ENCODE measurements at places on chromosomes 11 and 22.

GRCh38 chr11:74783241-74783871 is 34.7 kb downstream of the RNF169 start:
- DNase-seq: no peak

DNA sequence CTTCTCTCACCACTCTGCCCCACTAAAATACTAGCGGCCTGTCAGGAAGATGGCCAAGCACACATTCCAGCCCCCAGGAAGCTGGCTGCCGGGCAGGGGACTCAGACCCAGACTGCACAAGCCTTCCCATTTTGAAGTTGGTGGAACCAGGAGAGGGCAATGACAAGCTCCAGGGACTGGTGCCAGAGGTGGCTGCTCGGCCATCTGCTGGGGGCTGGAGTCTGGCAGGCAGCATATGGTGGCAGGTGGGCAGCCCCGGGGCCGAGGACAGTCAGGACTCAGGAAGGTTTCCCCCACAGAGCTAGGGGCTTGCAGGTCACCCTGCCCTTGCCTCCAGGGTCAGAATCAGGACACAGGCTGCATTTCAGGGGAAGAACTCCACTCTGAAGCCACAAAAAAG is 22.6 kb downstream of the KCNJ5 start:
- no peak for DNase-seq

DNA sequence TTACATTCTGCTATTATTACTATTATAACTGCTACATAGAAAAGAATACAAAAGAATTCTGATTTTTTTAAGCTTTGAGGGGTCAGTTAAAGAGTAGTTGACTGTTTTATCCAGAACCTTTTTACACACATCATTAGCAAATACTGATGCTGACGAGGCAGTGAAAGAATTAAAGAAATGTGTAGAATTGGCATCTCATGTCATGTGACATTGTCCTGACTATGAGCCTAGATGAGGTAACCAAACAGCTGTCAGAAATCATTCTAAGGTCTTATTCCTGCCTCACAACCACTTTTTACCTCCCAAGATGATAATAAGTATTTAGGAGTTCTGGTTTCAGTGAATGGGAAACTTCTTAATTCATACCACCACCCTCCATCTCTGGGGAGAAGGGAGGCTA is 121.0 kb downstream of the SLC1A2 start:
- no peak for DNase-seq

GRCh38 chr11:61335355-61335710 is 2.3 kb downstream of the TKFC start:
- DNase-seq: no peak
